ENCODE measurements at places on chromosomes 6 and 20.

- no peak for DNase-seq
Observed at GRCh38 chr6:126625019-126625418, 285.1 kb downstream of the CENPW start.

DNA sequence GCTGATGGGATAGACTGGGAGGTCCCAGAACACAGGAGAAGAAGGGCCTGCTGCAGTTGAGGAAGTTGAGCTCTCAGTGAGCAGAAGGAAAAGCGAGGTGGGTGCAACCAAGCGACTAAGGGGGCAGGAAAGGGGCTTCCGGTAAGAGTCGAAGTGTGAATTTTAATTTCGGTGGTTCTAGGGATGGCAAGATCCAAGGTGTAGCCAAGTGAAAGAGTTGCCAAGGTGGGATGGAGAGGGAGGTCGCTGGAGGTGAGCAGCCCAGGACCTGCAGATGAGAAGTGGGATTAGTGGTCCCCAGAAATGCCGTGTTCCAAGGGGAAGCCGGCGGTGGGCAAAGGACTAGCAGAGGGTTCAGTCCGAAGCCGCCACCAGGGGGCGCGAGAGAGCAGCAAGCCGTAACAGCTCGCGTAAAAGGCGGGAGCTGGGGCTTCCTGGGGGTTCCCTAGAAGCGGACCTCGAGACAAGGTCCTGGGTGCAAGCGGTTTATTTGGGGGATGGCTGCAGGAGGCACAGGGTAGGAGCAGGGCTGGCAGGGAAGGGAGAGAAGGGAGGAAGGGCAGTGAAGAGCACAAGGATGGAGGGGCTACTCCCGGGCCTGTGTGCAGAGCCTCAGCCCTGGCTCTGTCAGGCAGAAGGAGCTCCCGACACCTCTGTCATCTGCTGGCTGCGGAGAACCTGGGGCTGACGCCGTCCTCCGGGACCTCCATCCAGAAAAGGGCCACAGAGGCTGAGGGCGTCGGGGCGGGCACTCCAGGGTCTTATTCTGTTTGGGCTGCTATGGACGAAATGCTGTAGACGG lies 103.6 kb downstream of the PAX1 start:
- DNase-seq = peak; percentile 13

DNA sequence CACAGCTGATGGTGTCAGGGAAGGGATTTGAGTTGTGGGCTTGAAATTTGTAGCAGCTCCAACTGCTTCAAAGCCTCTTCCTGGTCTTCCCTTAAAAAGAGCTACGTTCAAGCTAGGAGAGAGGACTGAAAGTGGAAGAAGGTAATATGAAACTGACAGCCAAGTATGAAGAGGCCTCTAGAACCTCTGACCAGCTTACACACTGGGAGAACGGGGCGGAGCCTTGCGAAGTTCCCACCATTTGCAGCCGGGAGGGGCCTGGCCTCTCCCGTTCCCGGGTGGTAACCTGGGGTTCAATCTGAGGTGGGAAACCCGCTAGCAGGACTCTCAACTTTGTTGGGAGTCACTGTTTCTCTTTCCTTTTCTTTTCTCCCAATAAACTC lies 97.8 kb upstream of the PDE10A start:
- no peak for DNase-seq

- no peak for DNase-seq
Observed at GRCh38 chr20:11907621-11908020, 10.1 kb upstream of the BTBD3 start.

GRCh38 chr20:23889775-23890187 lies 10.2 kb upstream of the CST5 start:
- peak; percentile 76 for DNase-seq

- DNase-seq = peak; percentile 13
Observed at GRCh38 chr20:35767683-35768481, 3.9 kb upstream of the PHF20 start.

DNA sequence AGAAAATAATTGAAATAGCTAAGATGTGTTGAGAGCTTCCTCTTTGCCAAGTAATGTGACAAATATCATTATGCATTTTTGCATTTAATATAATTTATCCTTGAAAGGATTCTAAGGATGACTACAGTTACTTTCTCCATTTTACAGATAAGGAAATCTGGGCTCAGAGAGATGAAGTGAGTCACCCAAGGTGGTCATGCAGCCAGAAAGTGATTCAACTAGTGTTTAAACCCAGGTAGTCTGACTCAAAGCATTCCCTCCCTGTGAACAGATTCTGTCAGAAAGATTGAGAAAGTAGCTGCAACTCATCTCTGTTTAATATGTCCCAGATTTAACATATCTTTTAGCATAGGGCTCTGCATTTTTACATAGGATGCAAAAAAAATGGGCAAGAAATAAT lies 28.1 kb downstream of the NRSN1 start:
- DNase-seq = no peak

GRCh38 chr6:105429676-105430075 lies 26.8 kb upstream of the PREP start:
- DNase-seq = no peak

DNA sequence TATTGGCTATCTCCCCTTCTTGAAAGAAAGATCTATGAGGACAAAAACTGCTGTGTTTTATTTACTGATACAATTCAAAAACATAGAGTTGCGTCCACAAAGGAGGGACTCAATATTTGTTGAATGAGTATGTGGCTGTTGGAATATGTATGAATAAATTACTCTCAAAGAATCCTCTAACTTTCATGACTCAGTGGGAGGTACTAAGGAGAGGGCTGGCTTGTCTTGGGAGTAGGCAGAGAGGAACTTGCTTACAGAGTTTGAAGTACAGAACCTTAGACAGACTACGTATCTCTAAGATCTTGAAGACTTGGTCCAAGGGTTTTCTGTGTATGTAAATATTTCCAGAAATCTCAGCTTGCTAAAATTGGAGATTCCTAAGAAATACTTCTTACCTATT lies 504.0 kb upstream of the PTCHD4 start:
- DNase-seq = no peak

DNA sequence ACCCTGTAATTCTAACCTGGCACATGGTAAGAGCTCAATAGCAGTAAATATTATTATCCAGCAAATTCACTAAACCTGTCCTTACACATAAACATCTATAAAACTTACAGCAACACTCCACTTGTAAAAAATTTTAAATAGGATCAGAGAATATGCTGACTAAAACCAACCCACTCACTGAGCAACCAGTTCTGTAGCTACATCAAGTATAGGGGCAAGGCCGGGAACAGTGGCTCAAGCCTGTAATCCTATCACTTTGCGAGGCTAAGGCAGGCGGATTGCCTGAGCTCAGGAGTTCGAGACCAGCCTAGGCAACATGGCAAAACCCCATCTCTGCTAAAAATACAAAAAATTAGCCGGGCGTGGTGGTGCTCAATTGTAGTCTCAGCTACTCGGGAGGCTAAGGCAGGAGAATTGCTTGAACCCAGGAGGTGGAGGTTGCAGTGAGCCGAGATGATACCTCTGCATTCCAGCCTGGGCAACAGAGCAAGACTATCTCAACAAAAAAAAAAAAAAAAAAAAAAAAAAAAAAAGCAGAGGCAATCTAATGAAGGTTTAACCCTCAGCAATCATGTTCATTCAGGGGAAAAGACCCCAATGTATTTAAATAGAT lies 6.8 kb downstream of the STAU1 start:
- DNase-seq = no peak

- no peak for DNase-seq
Observed at GRCh38 chr6:135535989-135536414, 38.5 kb upstream of the AHI1 start.

DNA sequence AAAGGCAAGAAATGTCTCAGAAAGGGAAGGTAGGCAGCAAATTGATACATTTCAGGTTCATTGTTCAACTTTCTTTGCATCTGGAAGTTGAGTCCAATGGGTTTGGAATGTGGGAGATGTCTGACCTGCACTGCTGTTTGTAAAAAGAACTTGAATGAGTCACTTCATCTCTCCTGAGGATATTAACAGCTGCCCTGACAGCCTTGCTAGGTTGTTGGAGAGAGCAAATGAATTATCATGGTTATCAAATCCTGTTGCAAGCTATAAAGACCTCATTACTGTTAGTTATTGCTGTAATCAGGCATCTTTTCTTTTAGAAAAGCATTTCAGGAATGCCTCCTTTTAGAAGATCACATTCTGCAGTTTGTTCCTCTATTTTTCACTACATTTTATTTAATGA lies 23.0 kb upstream of the FLRT3 start:
- DNase-seq = no peak

- no peak for DNase-seq
Observed at GRCh38 chr6:20778912-20779311, 244.7 kb downstream of the CDKAL1 start.

GRCh38 chr6:106677282-106677681 lies 47.9 kb downstream of the QRSL1 start:
- DNase-seq = no peak

- DNase-seq = no peak
Observed at GRCh38 chr6:132391391-132392269, 9.6 kb downstream of the MOXD1 start.

DNA sequence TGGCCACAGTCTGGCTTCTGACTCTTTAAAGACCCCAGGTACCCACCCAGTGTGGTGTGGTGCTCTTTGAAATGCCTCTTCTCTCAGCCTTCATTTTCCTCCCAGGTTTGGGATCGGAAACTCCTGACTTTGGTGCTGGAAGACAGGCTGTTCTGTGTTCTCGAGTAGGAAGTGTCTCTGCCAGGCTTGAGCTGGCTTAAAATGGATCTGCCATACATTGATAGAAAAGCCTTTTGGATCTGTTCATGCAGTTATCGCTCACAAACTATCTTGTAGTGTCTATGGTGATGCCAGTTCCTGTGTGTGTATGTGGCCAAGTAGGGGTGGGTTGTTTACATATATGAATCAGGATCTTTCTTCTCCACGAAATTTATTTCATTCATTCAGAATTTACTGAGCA lies 307.3 kb upstream of the CHD6 start:
- no peak for DNase-seq

- DNase-seq = no peak
Observed at GRCh38 chr6:170271771-170272314, 19.0 kb downstream of the DLL1 start.

DNA sequence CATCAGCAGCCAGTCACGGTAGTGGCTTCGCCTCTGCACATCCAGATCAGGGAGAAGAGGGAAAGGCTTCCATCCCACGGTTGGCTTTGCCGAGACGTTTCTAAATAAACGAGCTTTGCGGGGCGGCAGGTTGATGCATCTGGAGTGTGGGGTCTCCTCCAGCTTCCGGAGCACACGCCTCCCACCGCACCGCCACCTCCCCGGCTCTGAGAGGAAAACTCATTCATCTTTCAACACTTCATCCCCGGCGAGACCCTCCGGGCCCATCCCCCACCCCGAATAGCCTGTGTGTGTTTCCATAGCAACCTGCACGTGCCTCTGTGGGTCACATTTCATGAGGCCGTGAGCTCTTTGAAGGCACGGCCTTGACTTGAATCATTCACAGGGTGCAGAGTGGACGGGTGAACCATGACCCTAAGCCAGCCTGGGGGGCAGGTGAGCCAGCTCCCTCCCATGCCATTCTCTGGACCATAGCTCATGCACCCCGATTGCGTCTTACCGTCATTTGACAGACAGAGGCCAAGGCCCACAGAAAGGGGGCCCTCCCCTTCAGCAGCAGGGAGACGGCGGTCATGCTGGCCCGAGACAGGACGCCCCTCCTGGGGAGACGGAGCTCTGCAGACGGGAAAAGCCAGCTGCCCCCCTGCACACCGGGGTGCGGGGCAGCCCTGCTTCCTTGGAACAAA lies 16.2 kb upstream of the CHRNA4 start:
- no peak for DNase-seq

- no peak for DNase-seq
Observed at GRCh38 chr6:163647624-163648023, 233.1 kb downstream of the QKI start.

DNA sequence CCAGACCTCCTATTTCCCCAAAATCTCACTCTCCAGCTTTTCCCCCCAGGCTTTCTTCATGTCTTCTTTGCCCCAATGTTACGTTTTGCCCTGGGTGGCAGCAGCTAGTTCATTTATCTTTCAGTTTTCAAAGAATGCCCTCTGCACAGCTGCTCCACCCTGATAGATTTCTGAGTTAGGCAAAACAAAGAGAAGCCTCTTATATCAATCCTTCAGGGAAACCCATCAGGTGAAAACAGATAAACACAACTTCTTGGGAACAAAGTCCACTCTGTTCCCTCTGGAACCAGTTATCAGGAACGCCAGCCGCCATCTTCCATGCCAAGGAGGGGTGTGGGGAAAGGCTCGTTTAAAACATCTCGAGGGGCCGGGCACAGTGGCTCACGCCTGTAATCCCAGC lies 34.0 kb downstream of the ZBTB9 start:
- no peak for DNase-seq
